ACHN (cell line): ENCODE measurements at places on chromosomes 16 and 17.

- DNase-seq, result no peak
These were observed 42.0 kb upstream of the ACSF3 start for GRCh38 chr16:89051521-89052166.

DNA sequence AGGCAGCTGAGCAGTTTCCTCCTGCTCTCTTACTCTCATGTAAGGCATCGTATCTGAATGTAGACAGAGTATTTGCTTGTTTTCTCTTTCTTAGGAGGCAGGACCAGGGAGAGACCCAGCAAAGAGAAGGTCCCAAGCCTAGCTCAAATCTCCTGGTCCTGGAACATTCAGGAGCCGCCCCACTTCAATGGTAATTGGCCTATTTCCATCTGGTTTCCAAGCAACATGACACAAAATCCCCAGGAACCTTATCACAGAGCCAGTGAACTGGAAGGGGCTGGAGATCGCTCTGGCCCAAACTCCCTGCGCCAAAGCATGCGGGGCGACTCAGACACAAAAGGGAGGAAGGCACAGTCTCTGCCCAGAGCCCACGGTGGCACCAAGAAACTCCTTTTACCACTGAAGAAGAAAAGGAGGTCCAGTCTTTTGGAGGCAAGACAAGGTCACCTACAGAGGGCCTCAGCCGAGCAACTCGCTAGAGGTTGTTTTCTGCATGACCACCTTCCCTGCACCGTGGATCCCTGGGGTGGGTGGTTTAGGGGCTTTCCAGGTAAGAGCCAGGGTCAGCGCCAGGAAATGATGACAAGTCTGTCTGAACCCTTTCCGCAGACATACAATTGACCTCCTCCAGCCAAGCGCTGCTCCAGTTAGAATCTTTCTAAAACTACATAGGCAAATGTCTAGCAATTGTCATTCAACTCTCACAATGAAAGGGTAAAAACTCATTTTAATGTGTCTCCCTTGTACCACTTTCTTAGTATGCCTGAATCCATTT lies 394.7 kb downstream of the SOX9 start:
- peak; percentile 66 for DNase-seq

GRCh38 chr17:6669479-6670212 lies 18.1 kb downstream of the C17orf100 start:
- no peak for DNase-seq

DNA sequence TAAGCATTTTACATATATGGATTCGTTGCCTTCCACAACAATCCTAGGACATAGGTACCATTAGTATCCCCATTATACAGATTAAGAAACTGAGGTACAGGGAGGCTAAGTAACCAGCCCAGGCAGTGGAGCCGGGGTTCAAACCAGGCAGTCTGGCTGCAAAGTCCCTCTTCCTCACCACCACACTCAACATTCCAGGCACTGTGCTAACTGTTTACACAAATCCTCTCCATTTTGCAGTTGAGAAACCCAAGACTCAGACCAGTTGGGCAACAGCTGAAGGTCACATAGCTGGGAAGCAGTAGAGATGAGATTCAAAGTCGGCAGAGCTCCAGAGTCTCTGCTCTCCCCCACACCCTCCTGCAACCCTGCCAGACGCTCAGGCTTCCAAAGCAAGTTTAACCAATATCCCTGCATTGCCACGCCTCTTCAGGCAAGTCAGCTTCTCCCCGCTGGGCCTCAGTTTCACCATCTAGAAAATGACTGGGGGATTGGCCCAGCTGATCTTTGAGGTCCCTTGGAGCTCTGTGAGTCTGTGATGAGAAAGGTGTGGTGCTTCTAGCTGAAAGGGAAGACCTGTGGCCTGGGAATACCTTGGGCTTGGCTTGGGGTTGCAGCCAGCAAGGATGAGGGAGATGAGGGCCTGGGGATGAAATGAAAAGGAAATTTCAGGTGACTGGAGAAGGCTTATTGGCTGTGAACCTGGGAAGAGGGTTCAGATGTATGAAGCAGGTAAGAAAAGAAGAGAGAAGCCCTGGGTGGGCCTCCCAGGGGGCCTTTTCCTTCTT lies 14.0 kb downstream of the CCR7 start:
- no peak for DNase-seq

DNA sequence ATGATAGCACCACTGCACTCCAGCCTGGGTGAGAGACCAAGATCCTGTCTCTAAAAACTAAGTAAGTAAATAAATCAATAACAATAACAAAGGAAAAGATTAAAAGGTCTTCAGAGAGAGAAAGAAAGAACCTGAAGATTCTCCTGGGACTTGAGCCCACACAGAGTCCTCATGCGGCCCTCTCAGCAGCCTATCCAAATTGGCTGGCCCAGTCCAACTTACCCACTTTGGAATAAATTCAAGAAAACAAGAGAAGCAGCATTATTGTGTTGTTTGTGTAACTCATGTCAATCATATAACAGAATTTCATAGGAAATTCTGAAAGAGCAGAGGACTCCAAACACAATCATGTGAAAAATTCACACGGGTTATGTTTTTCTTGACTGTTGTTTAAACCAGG lies 3.8 kb downstream of the SLX4 start:
- DNase-seq, result no peak

DNA sequence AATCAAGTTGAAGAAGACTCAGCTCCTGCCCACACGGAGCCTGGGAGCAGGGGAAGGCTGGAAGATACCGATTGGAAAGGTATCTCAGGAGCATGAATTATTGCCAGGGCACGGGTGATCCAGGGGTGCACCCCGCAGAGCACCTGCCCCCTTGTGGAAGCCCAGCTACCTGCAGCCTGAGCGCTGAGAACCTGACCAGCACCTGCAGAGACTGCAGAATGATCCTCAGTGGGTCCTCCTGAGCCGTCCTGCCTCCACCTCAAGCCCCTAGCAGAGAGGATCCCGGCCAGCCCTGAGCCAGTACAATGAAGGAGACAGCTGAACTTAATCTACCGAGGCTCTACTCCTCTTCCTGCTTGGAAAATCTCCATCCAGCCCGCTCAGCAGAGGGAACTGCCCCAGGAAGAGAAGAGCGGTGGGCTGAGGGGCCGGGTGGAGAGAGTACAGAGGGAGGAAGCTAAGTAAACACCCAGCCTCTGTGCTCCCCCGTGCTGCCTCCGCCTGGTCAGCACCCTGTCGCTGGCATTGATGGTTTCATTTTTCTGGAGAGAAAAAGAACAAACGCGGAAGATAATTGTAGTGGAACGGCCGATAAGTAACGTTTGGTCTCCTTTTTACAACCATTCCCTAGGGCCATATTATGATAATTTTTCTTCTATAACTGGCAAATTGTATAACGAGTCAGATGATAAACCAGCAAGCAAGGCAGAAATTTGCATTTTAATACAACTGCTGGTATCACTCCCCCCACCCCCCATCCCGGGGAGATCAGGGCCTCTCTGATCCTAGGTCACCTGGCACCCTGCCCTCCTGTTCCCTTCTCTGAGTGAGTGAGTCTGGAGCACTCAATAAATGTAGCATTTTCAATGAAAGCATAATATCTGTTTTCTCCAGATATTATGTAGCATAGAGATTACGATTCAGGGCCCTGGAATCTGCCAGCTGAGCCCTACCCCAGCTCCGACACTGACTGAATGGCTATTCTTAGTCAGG lies 204.5 kb upstream of the RPL38 start:
- peak; percentile 34 for DNase-seq
